ENCODE measurements at places on chromosomes 2 and 18. TPM values are rescaled to one million over a fixed set of nuclear protein-coding genes. Genes with fewer than 3 reads are reported as not detected.

The XIRP2 gene
- not detected for total RNA-seq

The NFATC1 gene
- 6.3 TPM for total RNA-seq

The FBXO15 gene
- not detected for total RNA-seq

The ESPNL gene
- total RNA-seq: 0.30 TPM

The ADAM17 gene
- 26.2 TPM for total RNA-seq

The ATP6V1C2 gene
- not detected for total RNA-seq

The MEP1B gene
- total RNA-seq: not detected

The ACADL gene
- total RNA-seq: not detected

The INO80D gene
- total RNA-seq: 6.5 TPM

The ACVR1 gene
- total RNA-seq: 17.3 TPM

The ERMN gene
- total RNA-seq: not detected
